A549 (cell line): ENCODE measurements at places on chromosomes 5 and 9.

DNA sequence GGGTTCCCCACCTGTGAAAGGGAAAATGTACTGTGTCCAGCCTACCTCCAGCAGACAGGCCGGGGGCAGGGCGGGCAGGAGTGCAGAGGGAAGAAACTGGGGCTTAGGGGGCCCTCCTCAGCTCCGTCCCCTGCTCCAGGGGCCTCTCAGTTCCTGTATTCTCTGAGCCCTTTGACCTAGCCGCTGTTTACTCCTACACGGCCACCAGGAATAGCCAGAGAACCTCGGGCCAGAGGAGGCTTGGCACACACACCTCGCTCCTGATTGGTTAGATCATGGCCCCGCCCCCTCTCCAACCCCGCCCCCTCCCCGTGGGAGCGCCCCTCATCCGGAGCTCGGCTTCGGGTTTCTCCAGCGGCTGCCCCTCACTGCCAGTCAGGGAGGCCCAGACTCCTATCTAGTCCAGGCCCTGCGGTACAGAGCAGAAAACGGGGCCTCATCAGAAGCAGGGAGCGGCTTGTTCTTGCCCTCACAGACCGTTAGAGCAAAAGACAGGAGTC is 2.2 kb downstream of the ST6GALNAC6 start:
- DNase-seq = peak; percentile 69

- no peak for DNase-seq
Measured at GRCh38 chr5:151068433-151069197, 12.2 kb downstream of the TNIP1 start.

DNA sequence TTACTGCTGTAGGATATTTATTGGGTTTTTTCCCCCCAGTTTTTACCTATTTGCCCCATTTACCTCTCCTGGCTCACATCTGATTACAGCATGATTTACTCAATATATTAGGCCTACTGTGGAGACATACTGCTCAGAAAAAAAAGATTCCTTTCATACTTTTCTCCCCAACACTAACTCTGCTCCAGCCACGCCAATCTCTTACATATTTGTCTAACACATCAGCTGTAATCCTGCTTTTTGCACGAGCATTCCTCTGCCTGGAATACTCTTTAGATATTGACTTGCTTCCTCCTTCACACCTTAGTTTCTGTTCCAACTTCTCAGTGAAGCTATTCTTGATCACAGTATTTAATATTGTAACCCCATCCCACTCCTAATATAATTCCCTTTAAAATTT is 158.1 kb upstream of the VCAN start:
- no peak for DNase-seq

DNA sequence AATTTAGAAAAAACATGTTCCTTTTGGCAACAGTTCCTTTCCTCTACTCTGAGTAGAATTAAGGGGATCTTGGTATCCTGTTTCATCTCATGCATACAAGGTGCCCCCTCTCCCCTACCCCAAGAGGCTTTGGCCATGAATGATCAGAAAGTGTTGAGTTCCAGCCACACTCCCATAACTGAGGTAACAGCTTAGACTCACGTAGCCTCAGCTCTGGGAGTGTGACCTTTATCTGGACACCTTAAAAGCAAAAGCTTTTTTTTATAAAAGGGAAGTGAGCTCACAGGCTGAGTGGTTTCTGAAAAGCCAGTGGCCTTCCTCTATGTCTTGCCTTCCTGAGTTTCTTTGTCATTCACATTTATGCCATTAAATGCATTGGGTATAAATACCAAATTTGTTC is 900 bp upstream of the HAVCR2 start:
- DNase-seq = no peak

- no peak for DNase-seq
Measured at GRCh38 chr9:8244505-8245092, 445.0 kb upstream of the DMAC1 start.

GRCh38 chr9:134500931-134501760 is 140.5 kb upstream of the COL5A1 start:
- DNase-seq = no peak

- DNase-seq = no peak
Measured at GRCh38 chr5:74082512-74083055, 456.6 kb downstream of the ARHGEF28 start.

- no peak for DNase-seq
Measured at GRCh38 chr5:9707732-9708462, 77.7 kb upstream of the TAS2R1 start.
